ENCODE measurements at places on chromosomes 2 and 18. TPM values are rescaled to one million over a fixed set of nuclear protein-coding genes. Genes with fewer than 3 reads are reported as not detected.

DNA sequence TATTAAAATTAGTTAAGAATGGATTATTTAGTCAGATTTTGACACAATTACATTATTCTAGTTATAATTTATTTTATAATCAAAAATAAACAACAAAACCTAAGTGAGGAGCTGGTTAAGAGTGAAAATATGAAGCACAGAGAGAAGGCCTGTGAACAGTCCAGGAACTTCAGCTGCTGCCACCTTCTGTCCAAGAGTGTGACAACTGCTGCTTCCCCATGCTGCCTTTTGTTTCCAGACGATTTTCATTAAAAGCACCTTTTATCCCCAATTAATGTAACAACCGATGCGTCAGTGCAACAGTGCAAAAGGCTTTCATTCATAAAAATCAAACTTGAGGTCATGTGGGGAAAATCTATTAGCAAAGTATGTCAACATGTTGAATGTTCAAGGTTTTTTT is 363.6 kb downstream of the CTNNA2 start:
- DNase-seq: no peak
- H3K4me3 ChIP-seq: no peak overlapping the region
- H3K36me3 ChIP-seq: no peaks in the 10 kb centered on the region
- no peaks in the 10 kb centered on the region for H3K4me1 ChIP-seq

Gene ELOA2
- total RNA-seq: not detected

DNA sequence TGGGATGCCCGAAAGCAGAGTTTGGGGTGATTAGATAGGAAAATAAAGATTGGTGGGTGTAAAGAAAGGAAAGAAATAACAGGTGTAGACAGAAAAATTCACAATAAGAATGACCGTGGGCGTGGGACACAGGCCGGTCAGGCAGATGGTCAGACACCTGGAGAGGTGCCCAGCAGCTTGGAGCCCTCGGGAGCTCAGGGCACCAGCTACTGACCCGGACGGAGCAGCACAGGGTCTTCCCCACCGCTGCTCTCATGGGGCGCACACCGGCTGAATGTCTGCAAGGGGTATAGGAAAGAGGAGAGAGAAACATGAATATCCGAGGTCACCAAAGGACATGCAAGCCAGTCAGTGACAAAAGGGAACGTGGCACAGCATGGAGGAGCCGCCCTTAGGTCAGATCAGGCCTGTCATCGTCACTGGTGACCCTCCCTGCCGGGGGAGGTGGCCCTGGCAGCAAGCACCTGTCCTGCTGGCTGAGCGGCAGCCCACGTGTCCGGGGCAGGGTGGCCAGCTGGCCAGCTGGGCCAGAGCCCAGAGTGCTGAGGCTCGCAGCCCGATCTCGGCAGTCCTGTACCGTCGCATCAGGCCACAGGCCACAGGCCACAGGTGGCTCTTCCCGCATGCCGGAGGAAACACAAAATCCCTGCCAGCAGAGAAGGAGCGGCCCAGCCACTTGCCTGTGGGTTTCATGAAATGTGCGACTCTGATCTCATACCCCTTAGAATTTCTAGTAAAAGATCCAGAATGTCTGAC is 112.0 kb upstream of the NDUFV2 start:
- no peaks in the 10 kb centered on the region for H3K36me3 ChIP-seq
- H3K4me1 ChIP-seq: no peaks in the 10 kb centered on the region
- no peak overlapping the region for H3K27ac ChIP-seq
- DNase-seq: no peak
- H3K27me3 ChIP-seq: no peaks in the 10 kb centered on the region
- no peak overlapping the region for H3K4me3 ChIP-seq

Gene RAD51AP2
- total RNA-seq: not detected

GRCh38 chr18:63708650-63709049 is 5.9 kb downstream of the SERPINB11 start:
- no peak overlapping the region for H3K27ac ChIP-seq
- H3K4me1 ChIP-seq: no peaks in the 10 kb centered on the region
- H3K27me3 ChIP-seq: no peaks in the 10 kb centered on the region
- H3K4me3 ChIP-seq: no peak overlapping the region
